Kidney glomerular epithelial cell (primary cell): ENCODE measurements at places on chromosomes 6 and 20.

- no peak for DNase-seq
Observed at GRCh38 chr20:56793916-56794315, 164.8 kb downstream of the TFAP2C start.

GRCh38 chr6:78089531-78089930 lies 436.7 kb downstream of the MEI4 start:
- no peak for DNase-seq

DNA sequence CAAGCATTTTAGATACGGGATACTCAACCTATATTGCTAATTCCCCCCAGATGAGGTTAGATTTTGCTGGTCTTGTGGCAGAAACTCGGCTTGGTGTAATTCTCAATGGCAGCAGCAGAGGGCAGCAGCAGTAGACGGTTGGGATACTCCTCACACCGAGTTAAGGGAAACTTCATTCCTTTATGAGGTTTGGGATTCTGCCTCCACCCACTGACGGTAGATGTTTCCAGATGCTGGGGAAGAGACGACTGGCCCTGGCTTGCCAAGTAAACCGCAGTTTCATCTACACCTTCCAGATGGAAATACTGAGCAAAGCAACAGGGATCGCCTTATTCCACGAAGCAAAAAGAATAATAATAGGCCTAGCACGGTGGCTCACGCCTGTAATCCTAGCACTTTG lies 8.2 kb upstream of the TBC1D7 start:
- DNase-seq = peak; percentile 77

- no peak for DNase-seq
Observed at GRCh38 chr6:42467651-42468050, 15.9 kb upstream of the TRERF1 start.

GRCh38 chr6:130148181-130148580 lies 74.6 kb downstream of the SAMD3 start:
- DNase-seq = no peak

DNA sequence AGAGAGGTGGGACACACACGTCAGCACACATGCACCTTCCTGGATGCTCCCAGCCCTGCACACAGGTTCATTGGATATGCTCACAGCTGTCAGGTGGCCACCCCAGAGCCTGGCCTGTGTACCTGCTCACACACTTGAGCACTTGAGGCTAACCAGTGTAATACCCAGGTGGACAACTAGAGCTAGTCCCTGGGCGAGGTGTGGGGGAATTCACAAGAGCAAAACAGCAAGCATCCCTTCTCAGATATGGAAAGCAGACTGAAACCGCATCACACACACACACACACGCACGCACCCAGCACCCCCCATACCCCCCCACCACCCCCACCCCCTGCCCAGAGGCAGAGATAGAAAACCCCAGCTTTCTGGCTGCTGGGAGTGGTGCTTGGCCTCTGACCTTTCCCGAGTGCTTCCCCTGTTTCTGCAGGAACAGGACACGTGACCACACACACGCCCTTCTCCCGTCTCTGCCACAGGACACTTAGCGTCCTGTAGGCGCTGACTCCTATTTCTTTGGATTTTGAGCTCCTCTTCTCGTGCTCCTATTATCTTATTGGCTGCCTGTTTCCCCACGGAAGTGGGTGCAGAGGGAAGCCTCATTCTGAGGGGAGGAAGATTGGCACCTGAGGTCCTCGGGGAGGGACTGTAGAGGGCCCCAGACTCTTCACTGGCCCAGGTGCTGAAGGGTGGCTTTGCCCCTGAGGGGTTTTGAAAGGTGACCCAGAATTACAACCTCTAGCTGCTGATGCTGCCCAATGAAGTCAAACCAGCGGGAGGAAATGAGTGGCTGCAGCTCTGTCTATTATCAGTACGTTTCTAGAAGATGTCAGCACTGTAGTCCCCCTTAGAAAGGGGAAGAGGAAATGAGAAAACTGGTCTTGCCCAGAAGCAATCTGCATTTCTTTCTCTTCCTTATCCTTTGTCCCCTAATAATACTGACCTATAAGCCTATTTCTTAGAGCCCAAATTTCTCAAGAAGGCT lies 65.8 kb downstream of the SYTL3 start:
- DNase-seq = no peak

DNA sequence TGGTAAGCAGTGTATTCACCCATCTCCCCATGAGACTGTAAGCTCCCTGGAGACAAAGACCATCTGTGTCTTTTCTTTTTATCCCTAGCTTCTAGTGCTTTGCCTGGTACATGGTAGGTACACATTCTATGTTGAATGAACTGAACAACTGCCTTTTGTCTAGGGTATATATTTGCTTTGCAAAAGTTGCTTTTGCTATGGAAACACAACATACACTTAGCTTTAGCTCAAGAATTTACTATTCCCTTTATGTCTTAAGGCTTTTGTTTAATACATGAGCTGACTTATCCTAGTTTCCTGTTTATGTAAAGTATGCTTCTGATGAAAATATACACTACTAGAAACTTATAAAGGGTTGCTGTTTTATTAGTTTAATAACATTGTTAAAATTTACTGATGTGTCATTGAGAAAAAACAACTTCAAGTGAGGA lies 198.2 kb downstream of the PRL start:
- no peak for DNase-seq

DNA sequence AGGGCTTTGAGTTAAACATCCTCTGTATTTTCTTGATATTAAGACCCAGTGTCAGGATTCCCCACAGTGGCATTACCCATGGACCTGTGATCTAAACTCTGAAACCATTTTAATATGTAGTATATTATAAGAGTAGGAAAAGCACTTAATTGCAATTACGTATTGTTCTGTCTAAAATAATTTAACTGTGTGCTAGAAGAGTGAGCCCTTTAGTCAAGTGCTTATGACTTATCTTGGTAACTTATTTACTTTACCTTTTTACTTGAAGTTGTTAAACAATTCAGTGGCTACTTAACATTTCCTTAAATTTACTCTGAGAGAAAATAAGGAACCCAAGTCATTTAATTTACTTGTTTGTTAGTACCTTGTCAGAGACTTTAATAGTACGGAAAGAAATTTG lies 173.6 kb downstream of the CDKAL1 start:
- no peak for DNase-seq

DNA sequence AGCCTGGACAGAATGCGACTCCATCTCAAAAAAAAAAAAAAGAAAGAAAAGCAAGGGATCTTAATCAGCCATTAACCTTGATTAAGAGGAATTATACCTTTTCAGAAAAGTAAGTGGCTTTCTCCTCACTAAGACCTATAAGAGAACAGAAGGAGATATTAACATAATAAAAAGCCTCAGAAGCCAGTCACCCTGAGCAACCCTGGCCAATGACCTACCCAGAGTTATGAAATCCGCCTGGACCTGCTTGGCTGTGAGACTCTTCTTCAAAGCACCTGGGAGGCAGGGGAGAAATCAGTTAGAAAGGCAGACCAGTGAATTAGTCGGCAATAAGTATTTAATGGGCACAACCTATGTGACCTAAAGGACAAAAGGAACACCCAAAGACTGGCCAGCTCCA lies 32.7 kb upstream of the C20orf203 start:
- DNase-seq = no peak

GRCh38 chr20:4688305-4688704 lies 33.4 kb upstream of the PRND start:
- DNase-seq = no peak

DNA sequence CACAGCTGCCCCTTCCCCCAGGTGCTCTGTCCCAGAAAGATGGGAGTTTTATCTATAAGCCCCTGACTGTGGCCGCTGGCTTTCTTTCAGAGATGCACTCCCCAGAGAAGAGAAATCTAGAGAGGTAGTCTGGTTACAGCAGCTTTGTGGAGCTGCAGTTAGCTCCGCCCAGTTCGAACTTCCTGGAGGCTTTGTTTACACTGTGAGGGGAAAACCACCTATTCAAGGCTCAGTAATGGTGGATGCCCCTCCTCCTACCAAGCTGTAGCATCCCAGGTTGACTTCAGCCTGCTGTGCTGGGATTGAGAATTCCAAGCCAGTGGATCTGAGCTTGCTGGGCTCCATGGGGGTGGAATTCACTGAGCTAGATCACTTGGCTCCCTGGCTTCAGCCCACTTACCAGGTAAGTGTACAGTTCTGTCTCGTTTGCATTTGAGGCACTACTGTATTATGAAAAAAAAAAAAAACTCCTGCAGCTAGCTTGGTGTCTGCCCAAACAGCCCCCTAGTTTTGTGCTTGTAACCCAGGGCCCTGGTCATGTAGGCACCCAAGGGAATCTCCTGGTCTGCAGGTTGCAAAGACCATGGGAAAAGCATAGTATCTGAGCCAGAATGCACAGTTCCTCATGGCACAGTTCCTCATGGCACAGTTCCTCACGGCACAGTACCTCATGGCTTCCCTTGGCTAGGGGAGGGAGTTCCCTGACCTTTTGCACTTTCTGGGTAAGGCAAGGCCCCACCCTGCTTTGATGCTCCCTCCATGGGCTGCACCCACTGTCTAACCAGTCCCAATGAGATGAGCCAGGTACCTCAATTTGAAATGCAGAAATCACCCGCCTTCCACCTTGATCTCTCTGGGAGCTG lies 275.0 kb downstream of the CENPW start:
- DNase-seq = no peak

GRCh38 chr6:93918258-93918657 lies 498.9 kb upstream of the EPHA7 start:
- DNase-seq = no peak

GRCh38 chr20:13441388-13441787 lies 197.3 kb downstream of the TASP1 start:
- no peak for DNase-seq

DNA sequence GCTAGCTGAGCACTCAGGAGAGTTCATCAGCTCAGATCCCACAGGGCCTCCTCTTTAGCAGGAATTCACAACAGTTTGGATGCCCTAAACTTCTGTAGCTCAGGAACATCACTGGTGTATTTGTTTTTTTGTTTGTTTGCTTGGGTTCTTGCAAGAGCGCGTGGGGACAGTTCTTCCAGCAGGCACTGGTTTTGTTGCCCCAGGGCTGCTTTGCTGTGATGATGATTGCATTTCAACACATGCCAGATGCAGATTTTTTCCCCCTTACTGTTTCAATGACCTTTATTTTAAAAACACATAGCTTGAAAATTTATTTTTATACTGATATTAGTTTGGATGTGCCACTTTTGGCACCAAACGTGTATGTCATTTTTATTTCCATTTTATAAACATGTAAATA lies 77.1 kb downstream of the DHX35 start:
- no peak for DNase-seq

DNA sequence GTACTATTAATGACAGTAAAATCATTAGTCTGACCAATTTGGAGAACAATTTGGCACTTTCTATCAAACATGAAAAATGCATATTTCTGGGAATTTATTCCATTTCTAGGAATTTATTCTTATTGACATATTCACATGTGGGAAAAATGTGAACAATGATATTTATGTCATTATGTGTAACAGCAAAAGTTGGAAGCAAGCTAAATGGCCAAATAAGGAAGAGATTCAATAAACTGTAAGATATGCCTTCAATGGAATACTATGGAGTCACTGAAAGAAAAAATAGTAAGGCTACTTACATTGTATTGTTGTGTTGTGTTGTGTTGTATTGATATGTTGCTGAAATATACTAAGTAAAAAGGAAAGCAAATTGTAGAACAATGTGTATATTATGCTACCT lies 100.5 kb upstream of the EDN1 start:
- DNase-seq = no peak

GRCh38 chr6:41591859-41592502 lies 45.8 kb downstream of the FOXP4 start:
- DNase-seq = peak; percentile 73

GRCh38 chr6:55833284-55833683 lies 42.1 kb downstream of the BMP5 start:
- no peak for DNase-seq

GRCh38 chr6:119535332-119535731 lies 185.8 kb upstream of the MAN1A1 start:
- DNase-seq = no peak

- no peak for DNase-seq
Observed at GRCh38 chr6:45781890-45782289, 233.8 kb downstream of the CLIC5 start.

- DNase-seq = no peak
Observed at GRCh38 chr6:48747471-48747870, 636.5 kb upstream of the PTCHD4 start.

DNA sequence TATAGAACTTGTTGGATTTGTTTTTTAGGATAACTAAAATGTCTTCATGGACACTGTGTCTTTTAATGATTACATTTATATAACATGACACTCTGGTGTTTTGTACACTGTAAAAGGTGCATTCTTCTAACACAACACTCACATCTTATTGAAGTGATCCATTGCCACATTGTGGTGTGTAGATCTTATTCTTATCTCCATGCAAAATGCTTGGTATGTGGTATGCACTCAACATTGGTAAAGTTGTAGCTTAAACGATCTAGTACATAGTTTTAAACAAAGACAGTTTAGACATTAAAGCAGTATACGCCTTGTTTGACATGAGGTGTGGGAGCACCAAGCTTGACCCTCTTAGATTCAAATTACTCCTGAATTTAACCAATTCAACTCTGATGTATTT lies 84.7 kb downstream of the SASH1 start:
- DNase-seq = no peak

DNA sequence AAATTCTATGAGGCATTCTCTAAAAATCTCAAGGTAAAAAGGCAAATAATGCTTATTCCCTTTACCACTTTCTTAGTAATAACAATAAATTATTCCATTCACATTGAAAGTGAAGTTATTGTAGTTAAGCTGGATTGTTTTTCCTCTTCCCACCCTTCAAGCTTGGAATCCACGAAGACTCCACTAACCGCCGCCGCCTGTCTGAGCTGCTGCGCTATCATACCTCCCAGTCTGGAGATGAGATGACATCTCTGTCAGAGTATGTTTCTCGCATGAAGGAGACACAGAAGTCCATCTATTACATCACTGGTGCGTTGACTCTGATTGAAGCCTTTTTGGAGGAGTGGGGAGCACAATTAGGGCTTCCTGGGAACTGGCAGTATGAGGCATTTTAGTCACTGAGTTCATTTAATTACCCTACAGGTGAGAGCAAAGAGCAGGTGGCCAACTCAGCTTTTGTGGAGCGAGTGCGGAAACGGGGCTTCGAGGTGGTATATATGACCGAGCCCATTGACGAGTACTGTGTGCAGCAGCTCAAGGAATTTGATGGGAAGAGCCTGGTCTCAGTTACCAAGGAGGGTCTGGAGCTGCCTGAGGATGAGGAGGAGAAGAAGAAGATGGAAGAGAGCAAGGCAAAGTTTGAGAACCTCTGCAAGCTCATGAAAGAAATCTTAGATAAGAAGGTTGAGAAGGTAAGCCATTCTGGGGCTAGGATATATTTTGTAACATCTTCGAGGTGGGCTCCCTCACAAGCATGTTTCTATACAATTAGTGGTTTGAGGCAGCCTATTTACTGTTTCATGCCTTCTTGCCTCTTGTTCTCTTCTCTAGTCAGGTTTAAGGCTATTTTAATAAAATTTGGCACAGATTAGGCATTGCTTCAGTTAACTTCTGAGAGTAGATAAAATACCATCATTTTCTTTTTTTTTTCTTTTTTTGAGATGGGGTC lies 4.9 kb downstream of the HSP90AB1 start:
- DNase-seq = no peak
